Foreskin keratinocyte (primary cell): ENCODE measurements at places on chromosomes 6 and 20.
A peak's percentile ranks its signal among the peaks of the same experiment; 100 is the strongest.

GRCh38 chr6:112036088-112036637 lies 17.7 kb upstream of the CCN6 start:
- DNase-seq: no peak

DNA sequence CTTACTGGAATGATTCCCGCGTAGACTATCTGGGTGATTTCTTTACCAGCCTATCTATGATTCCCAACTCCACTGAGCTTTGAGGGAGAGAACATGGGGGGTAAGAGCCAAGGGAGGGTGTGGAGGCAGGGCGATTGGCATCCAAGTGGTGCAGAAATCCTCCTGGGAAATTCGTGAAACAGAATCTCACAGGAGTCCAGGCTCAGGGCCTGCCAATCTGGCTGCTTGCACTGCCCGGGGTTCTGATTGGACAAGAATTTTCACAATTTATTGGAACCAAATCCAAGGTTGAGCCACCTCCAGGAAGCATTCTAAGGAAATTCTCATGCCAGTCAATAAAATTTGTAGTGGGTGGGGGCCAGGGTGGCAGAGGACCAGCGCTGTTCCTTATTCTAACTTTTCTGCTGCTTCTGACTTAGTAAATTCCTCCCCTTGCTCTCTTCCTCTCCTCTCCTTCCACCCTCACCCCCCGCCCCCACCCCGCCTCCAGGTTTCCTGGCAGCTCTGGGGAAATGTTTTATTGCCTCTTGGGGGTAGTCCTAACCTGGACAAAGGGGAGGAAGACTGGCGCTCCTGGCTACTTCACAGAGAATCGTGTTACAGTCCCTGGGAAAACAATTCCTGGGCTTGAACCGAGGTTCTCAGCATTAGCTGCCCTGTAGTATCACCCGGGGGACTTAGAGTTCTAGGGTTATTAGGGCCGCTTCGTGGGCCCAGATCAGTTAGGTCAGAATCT lies 3.1 kb downstream of the BMP6 start:
- no peak for DNase-seq

DNA sequence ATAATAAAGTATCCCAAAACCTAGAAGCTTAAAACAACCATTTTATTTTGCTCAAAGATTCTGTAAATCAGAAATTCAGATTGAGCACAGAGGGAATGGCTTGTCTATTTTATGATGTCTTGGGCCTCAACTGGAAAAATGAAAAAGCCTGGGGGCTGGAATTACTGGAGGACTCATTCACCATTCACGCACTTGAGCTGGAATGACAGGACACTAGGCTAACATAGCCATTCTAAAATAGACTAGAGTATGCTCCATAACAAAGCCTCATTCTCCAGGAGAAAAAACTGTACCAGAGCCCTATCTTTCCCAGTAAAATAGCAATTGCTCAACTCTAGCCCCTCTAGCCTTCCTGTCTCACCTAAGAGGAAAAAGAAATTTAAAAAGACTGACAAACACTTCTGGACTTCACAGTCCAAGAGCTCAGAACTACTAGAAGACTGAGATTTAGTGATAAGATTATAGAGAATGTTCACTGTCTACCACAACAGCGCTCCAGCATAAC lies 145.4 kb upstream of the BTBD3 start:
- DNase-seq: no peak

GRCh38 chr6:43983632-43984031 lies 143.6 kb downstream of the MRPL14 start:
- DNase-seq: no peak

DNA sequence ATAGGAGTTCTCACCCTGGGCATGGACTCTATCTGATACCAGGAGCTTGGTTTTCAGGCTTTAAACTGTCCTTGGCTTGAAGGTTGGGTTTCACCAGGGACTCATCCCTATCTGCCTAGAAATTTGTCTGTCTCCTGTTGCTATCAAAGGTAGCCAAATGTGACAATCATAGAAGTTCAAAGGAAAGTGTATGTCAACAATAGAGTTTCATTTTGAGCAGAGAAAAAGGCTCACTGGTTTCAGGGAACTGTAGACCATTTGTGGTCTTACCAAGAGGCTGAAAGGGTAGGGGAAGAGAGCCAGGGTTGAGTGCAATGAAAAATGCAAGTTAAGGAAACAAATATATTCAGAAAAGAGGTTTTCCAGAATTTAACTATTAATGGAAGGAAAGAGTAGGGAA lies 966.8 kb upstream of the CITED2 start:
- no peak for DNase-seq

GRCh38 chr20:22308934-22309333 lies 275.4 kb downstream of the FOXA2 start:
- no peak for DNase-seq

DNA sequence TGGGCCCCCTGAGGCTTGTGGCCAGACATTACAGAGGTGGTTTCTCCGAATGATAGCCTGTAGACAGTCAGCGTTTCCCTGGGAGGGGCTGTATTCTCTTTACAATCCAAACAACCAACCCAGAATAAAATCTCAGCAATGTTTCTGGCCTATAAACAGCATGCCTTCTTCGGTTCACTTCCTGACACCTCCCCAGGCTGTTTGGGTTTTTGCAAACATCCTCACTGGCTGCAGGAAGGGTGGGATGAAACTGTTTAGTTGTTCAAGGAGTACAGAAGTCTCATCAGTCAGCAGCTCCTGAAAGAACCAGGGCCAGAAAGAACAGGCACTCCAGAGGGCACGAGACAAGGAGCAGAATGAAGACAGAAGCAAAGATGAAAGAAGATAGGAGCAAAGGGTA lies 350.0 kb downstream of the QKI start:
- no peak for DNase-seq

DNA sequence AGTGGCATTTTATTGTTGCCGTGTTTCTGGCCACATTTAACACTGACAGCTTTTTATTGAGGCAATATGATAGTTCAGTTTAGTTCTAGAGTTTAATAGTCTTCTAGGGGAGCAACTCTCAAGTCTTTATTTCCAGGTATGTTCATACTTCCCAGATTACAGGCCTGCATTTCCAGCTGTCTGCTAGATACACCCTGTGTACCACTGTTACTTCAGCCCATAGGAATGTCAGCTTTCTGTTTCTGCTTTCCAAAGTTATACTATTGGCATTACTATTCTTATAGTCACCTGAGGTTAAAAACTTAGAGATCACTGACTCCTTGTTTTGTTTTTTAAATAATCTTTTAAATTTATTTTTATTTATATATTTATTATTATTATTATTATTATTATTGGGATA lies 7.6 kb downstream of the ZNF451 start:
- DNase-seq: peak; percentile 23

GRCh38 chr6:53517021-53517420 lies 27.9 kb downstream of the GCLC start:
- peak; percentile 39 for DNase-seq

GRCh38 chr6:81216668-81217067 lies 535.8 kb downstream of the TENT5A start:
- no peak for DNase-seq

- DNase-seq: no peak
These were observed 101.2 kb downstream of the PXDC1 start for GRCh38 chr6:3650076-3650958.

- DNase-seq: no peak
These were observed 980 bp upstream of the SNX21 start for GRCh38 chr20:45832619-45833018.

- no peak for DNase-seq
These were observed 101.6 kb downstream of the RAMACL start for GRCh38 chr6:166484863-166485262.

DNA sequence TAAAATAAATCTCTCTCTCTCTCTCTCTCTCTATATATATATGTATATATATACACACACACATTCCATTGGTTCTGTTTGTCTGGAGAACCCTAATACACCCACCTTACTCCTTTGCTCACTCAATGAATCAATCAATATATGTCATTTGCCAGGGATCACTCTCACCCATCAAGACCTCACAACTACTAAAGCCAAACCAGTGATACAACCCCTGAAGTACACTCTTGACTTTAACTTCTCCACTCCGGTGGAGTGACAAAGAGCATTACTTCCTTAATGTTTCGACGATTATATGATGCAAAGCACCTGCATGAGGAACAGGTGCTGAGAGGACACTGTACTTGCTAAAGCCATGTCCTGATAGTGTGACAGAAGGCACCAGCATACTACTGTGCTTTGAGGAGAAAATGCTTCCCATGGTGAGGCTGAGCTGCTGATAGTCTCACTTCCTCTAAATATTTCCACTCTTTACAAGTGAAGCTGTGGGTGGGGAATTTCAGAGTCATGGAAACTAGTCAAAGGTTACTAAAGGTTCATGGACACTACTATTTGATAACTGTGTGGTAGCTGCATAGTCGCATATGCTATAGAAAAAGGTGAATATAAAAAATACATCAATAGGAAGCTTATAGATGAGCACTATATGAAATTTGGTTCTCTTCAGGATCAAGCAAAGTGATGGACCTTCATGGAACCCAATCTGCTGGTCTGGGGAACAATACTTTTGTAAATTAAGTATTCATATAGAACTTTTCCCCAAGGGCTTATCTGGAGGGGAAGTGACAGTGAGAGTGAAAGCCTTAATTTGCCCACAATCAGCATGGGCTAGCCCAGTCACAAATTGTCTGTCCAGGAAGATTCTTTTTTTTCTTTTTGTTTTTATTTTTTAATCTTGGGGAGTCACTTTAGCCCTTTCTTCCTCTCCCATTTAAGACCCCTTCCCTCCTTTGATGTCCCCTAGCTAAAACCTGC lies 141.9 kb upstream of the NEDD9 start:
- DNase-seq: no peak

- no peak for DNase-seq
These were observed 404.5 kb downstream of the SYNE1 start for GRCh38 chr6:152232501-152233151.

GRCh38 chr6:26556263-26557070 lies 18.3 kb downstream of the HMGN4 start:
- peak; percentile 90 for DNase-seq

DNA sequence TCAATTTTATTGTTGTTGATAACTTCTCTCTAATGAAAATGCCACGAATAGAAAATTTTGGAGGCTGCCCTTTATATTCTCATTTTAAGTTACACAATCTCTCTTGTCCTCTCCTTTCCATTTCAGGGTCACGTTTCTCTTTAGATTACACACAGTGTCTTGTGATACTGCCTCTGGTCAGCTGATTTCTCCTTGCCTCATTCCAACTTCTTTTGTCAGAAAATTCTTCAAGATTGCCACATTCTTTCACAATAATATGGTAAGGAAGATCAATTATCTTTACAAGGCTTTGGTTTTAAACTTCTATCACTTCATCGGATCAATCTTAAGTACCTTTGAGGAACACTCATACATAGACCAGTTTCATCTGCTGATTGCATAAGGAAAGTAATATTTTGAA lies 370.3 kb downstream of the RFPL4B start:
- DNase-seq: no peak

DNA sequence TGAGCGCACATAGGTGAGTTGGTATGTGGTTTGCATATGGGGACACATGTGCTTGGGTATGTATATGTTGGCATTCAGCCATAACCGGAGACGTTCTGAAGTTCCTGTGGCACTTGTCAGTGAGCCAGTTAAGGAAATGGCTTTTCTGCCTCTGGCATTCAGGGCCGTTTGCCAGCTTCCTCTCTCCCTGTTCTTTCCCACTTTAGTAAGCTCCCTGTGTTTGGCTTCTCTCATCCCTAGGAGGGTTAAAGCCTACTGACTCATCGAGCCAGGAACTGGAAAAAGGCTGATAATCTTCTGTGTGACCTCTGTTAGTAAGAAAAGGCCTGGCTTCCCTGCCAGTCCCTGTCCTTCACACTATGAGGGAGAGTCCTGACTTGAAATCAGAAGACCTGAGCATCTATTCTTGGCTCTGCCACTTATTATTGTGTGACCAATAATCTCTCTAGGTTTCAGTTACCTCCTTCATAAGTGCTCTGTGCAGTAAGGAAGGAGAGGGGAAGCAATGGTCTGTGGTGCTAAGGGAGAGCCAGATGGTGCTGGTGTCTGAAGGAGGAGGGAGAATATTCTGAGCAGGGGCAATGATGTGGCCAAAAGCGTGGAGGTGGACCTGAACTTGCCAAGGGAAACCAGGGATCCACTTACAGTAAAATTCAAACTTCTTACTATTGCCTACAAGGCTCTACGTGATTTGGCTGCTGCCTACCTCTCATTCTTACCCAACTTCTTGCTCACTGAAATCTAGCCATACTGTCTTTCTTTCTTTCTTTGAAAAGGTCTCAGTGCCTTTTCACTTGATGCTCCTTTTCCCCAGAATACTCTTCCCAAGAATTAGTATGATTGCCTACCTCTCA lies 31.4 kb downstream of the ACSS2 start:
- peak; percentile 93 for DNase-seq

DNA sequence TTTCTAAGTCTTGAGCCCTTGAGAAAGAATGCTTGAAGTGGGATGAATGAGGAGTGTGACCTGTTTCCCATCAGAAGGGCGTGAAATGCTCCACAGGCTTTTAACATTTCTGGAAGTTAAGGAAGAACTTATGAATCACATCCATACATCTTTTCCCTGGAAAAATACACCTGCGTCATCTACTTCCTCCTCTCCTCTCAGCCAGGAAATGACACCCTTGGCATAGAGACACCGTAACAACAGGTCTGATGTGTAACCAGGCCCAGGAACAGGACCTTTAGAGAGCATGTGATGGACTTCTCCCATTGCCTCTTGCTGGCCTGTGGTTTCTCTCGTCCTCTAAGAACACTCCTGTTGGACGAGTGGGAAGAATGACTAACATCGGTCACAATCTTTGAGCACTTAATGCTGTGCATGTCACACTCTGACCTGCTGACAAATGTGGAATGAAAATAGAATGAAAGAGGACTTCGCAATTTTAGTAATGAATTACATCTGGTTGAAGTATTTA lies 28.5 kb upstream of the CITED2 start:
- no peak for DNase-seq

GRCh38 chr6:136716917-136717715 lies 75.2 kb downstream of the MAP3K5 start:
- no peak for DNase-seq

DNA sequence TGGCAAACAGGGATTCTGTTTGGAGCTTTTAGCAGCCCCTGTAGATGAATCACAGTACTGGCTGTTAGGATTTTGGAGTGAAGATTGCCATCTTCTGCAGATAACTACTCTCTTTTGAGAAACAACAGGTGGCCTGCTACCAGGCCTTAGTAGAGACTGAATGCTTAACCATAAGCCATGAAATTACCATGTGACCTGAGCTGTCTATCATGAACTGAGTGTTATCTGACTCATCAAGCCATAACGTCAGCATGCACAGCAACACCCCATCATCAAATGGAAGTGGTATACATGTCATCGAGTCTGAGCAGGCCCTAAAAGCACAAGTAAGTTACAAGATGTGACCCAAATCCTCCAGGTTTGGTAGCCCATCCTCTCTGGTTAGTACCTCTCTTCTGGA lies 132.6 kb downstream of the GPR63 start:
- DNase-seq: peak; percentile 12

- peak; percentile 94 for DNase-seq
These were observed 59.0 kb downstream of the RIN2 start for GRCh38 chr20:19817017-19817416.
